ENCODE measurements at places on chromosomes 6 and 20.

- no peak for DNase-seq
Measured at GRCh38 chr6:139370283-139370998, 4.0 kb downstream of the CITED2 start.

DNA sequence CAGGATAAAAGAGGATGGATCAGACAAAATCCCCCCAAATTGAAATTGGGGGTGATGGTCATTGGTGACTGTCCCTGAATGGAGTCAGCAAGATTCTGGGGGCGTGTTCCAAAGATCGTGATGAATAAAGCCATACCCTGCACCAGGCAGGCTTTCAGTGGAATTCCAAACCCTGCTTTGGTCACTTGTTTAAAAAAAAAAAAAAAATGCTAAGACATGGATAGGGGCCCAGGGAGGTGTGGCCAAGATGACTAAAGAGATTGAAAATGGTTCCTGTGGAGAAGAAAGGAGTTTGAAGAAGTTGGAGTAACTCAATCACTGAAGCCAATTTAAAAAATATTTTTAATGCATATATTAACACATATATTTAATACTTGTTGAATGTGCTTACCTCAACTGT is 161.4 kb upstream of the KCNG1 start:
- peak; percentile 28 for DNase-seq

DNA sequence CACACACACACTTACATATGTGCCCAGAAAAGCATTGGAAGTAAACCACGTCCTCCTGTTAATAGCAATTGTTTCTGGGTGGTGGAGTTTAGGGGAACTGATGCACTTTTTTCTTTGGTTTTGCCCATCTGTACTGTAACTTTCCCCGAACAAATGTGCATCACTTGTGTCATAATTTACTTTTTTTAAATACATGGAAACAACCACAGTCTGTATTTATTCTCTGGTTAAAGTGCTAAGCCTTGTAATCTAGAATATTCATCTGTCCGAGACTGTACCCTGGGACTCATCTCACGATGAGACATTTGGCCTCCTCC is 61.5 kb upstream of the CD93 start:
- no peak for DNase-seq

DNA sequence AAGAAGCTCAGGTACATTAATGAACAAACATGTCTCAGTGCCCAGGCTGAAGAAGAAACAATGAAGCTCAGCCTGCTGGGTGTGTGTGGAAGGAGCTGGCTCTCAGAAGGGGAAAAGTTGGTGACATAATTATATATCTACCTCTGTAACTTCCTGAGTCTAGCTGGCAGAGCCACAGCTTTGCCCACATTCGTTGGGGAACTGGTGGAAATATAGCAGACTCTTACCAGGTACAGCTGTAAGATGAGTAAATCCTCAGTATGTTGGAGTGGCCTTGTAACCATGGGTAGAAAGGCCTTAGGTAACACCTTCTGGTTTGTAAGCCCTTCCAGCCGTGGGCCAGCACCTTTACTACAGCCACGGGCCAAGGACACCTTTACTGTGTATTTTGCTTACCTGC is 29.9 kb upstream of the PNRC1 start:
- no peak for DNase-seq

DNA sequence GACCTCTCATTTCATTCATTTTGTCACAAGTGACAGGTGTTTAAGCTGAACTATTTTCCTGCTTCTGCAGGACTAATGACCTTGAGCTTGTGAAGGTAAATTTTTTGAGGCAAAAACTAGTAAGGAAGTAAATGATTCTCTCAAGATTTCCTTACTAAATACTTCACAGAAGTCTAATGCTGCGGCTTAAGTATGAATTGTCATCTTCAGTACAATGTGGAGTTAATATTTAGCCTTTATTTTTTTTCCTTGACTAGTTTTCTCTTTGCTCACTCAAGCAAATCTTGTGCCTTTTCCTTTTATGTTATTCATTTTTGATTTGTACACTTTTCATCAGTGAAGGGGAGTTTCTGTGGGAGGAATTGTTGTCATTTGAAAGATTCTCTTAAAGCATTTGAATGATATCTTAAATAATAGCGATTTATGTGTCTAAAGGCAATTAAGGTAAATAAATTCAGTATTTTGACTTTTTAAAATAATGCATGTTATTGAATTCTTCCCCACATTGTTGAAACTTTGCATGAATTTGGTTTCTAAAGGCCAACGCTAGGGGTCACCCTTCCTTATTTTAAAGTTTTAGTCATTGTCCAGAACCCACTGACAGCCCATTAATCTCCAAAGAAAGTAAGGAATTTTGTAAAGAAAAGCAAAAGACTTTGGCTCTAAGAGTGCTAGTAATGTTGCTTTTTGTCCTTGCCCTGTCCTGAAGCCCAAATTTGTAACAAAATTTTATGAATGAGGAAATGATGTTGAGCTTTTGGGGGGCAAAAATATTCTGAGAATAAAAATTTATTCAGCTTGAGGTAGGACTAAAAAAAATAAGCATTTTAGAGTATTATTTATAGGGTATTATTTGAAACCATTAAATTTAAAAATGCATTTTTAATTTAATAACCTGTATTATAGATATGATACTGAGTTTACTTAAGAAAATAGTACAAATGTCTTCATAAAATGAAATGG is 157.4 kb upstream of the LAMA2 start:
- DNase-seq: no peak

DNA sequence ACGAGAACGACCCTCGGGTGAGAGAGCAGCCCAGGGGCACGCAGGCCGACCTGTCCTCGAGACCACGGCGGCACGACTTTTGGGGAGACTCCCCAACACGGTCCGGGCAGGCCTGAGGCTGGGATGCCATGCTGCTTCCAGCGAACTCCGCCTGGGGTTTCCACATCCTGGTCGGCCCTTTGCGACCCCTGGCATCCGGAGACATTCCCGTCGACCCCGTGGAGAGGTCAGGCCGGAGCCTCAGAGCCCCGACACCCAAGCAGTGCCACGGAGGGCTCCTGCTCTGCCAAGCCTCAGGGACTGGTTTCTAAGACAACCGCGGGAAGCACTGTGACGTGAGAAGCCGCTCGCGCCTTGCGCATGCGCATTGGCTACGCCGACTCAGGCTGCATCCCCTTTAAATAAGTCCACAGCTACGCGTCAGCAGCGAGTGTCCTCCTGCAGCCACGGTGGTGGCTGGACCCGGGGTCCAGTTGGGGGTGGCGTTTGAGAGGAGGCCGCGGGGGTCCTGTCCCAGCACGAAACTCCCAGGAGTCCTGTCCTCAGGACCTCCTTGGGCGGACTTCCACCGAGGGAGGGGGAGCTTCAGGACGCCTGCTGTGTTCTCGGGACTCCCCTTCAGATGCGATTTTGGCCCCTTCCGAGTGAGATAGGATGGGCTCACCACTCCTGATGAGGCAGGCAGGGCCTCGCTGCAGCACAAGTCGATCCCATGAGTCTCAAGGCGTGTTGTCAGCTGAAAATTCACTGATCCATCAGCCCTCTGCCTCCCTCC is 1089.3 kb upstream of the DEFB115 start:
- no peak for DNase-seq

- no peak for DNase-seq
Measured at GRCh38 chr6:88748141-88748540, 215.3 kb downstream of the RNGTT start.

DNA sequence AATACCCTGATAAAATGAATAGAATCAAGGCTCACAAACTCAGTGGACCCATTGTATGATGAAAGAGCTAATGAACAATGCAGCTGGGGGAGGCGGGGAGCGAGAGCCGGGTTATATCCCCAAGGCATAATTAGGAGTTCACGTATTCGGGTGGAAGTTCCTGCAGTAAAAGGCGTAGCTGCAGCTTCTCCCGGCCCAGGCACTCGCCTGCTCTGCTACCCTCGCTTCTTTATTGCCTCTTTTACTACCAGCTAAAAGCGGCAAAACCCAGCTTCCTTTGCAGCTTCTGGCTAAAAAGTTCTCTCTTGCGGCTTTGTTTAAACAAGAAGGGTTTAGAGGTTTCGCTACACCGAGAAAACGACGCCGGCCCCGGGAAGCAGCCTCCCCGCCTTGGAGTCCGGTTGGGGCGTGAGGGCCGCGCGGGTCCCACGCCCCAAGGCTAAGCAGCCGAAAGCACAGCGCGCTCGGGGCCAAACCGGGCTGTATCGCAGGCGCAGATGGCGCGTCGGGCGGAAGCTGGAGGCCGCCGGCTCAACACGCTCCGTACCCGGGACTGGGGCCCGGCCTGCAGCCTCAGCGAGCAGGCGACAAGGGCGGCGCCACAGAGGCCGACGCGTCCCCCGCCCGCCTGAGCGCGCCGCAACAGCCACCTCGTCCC is 1.6 kb downstream of the ZBTB2 start:
- no peak for DNase-seq

GRCh38 chr6:80638213-80639055 is 532.0 kb downstream of the BCKDHB start:
- peak; percentile 66 for DNase-seq

- no peak for DNase-seq
Measured at GRCh38 chr6:31541059-31541657, 645 bp downstream of the DDX39B start.

DNA sequence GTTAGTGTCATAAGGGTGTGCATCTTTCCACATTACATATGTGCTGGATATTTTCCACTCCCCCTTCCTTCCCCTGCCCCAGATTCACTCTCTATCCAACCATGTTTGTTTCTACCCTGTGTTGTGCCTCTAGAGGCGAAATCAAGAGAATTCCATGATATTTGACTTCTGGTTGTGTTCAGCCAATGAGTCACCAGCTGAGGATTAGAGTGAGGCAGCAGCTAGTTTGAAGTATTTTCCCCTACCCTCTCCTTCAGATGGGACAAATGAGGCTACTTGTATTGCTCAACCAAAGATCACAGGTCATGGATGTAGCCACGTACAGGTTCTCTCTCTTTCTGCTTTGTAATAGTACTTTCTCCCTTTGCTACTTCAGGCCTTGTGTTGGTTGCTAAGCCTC is 24.5 kb upstream of the OR2J2 start:
- DNase-seq: no peak

- DNase-seq: no peak
Measured at GRCh38 chr20:61556673-61557072, 304.6 kb downstream of the CDH4 start.

DNA sequence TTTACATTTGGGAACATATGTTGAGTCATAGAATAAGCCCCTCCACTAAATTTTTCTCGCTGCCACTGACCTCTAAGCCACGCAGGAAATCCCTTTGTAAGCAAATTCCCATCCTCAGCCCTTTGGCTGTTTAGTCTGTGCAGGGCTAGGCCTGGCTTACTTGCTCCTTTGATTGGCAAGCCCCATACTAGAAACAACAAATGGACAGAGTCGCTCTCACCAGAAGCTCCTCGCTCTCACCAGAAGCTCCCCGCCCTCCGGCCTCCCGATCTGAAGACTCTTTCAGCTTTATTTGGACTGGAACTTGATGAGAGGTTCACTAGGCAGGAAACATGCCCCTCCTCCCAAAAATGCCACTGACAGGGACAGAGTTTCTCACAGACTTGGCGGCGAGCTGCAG is 149.2 kb upstream of the EXOC2 start:
- DNase-seq: no peak

- DNase-seq: no peak
Measured at GRCh38 chr6:118725944-118726343, 74.6 kb upstream of the CEP85L start.

GRCh38 chr6:7674291-7674690 is 51.6 kb upstream of the BMP6 start:
- DNase-seq: no peak

Data from HS-5 (cell line).